A549 treated with DMSO at 1 μM for 4 hours (cell line): ENCODE measurements at places on chromosomes 11 and 22. TPM values are rescaled to one million over a fixed set of nuclear protein-coding genes. Genes with fewer than 3 reads are reported as not detected.

The ASCC2 gene
- total RNA-seq, result 23.4 to 32.8 TPM (median 29.2 TPM) in 5 replicates

The C1QTNF4 gene
- 0.09 to 0.14 TPM in 2 of 5 replicates, not detected in the others for total RNA-seq

The PHLDA2 gene
- total RNA-seq, result 108 to 163 TPM (median 129 TPM) in 5 replicates

The COA4 gene
- 129 to 143 TPM (median 133 TPM) in 5 replicates for total RNA-seq

The TMA7B gene
- total RNA-seq, result not detected in 5 replicates
